ENCODE measurements at places on chromosomes 5 and 9.

DNA sequence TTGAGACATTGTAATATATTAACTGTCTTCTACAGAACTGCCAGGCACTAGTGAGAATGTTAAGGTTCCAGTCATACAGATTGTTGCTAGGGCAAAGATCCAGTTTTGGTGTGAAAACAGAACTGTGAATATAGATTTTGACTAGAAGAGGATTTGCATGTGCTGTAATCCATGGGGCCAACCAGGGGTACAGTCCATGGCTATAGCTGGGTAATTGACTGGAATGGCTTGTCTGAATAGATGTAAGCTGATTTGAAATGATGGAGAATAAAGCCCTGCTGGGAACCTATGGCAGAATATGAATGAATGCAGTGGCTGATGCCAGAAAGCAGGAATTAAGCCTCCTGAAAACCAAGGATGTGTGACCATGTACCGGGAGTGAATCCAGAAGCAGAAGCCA is 748.5 kb upstream of the CDH10 start:
- DNase-seq, result no peak

DNA sequence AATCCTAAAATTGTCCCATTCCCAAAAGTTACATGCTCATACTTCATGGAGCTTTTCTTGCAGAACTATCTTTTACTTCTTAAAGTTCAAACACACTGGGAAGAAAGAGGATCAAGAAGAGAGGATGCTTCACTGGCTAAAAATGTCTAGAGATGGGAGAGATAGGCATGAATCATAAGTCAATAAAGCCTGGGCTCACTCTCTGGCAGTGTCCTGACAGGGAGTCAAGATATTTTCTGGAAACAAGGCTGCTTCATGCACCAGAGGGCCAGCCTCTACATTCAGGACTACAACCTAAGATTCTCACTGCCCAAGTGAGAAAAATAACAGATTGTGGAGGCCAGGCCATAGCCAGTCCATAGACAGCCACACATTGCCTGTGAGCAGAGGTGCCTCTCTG is 1358.4 kb downstream of the EFNA5 start:
- DNase-seq, result no peak

DNA sequence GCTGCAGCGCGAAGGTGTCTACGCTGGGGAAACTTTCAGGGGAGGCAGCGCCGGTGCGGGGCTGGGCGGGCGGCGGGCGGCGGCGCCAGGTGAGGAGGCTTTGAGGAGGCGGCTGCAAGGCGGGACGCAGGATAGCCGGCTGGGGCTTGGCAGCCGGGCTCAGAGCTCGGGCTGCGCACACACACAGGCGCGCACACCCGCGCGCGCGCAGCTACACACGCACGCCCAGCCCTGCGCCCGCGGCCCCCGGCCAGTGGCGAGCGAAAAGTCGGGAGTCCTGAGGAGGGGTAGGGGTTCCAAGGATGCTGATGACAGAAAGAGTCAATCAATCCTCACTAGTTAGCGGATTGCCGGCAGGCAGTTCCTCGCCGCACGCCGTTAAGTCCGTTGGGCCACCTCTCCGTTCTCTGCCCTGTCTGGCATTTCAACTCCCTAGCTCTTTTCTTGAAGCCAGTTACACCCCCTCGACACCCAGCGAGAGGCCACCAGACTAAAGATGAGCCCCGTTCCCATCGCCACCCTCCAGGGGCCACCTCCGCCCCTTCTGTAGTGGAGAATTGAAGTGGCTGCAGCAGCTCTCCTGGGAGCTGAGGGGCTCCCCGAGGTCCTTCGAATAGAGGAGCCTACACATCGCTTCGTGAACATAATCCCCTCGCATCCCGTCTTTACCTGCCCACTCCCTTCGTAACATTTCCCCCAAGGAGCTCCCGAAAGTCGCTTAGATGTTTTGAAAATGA is 1640.3 kb upstream of the C9orf72 start:
- DNase-seq, result no peak

- no peak for DNase-seq
Measured at GRCh38 chr5:96247708-96248107, 185.3 kb downstream of the PCSK1 start.

DNA sequence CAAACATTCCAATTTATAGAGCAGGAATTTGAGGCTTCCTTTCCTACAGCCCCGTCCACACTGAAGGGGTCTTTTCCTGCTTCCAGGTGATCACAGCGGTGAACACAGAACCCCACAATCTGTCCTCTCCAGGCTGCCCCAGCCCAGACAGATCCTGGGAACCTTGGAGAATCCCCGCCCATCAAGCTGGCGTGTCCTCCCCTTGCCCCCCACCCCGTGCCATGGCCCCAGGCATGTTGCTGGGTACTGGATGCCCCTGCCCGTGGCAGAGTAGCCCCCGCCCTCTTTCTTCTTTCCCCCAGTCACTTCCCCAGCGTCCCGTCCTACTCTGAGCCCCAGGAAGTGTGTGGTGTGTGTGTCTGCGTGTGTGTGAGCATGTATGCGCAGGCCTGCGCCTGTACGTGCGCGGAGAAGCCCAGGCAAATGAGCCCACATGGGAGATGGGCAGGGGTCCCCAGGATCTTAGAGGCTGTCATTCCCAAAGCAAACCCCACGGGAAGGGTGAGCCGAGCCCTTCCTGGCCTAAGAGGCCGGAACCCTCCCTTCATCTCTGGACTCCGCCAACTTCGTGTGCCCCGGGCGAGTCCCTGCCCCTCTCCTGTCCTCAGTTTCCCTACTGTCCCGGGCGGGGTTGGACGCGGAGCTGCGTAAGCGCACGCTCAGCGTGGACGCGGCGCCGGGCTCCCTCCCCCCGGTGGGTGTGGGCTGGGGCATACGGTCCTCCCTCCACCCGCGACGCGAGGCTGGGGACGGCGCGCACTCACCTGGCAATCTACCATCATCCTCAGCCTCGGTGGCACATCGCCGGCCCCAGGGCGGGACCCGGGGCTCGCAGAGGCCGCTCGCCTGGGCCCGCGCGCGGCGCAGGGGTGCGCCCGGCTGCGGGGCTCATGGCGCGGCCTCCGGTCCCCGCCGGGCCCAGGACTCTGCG is 15.2 kb downstream of the GBGT1 start:
- no peak for DNase-seq
